ENCODE measurements at places on chromosomes 6 and 20.

DNA sequence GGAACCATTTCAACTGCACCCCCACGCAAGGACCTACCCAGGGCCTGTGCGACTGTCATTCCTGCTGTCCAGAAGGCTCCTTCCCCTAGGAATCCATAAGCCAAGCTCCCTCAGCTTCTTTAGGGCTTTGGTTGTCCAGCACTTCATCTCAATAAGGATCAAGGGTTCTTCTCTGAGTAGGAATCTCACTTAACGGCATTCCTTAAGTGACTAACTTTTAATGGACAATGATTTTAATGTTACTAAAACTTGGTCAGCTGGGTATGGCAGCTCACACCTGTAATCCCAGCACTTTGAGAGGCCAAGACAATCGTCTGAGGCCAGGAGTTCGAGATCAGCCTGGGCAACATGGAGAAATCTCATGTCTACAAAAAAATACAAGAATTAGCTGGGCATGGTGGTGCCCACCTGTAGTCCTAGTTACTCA lies 13.4 kb downstream of the UBE2V1 start:
- DNase-seq, result no peak

DNA sequence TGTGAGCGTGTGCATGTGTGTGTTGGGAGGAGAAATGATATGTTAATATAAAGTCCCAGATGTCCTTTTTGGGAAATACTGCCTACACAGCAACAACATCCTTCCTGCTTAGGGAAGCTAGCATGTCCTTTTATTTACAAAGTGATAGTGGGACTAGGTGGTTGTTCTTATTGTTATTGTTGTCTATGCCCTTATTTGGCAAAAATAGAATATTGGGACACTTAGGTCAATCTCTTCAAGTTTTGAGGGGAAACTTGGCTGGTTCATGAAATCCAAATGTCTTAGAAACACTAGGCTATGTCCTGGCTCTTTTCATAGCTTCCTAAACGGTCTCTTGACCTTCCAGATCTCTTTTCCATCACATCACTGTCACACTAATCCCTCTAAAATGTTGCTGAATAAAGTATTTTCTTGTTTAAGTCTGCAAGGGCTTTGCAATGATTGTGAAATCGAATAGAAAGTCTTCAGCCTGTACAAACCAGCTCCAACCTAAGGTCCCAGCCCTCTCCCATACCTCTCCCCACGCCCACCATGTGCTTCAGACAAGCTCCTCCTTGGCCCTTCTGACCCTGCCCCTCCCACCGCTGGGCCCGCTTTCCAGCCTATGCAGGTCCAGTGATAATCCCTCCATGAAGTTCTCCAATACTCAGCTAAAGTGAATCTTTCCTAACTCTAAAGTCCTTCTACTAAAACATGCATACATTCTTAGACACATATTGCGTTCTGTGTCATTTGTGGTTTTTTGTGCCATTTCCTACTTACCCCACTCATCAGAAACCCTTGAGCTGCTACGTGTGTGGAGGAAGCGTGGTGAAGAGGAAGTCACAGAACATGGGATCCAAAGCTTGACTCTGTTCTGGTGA lies 205.1 kb downstream of the LY86 start:
- DNase-seq, result no peak

DNA sequence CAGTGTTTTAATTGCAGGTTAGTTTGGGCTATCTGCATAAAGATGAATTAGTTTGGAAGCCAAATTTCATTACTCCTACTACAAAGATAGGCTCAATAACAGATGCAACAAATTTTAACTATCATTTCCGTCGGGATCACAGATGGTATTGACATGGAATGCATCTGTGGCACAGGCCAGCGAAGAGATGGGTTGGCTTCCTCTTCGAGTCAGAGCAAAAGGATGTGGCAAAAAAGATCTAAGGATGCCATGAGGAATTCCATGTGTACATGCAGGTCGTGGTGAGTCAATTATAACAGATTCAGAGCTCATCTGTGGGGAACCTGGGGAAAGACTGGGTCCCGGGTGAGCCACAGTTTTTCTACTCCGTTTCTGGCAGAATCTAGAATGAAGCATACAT lies 83.0 kb upstream of the CITED2 start:
- DNase-seq, result no peak

- no peak for DNase-seq
Measured at GRCh38 chr6:30019819-30020218, 41.2 kb upstream of the POLR1H start.

DNA sequence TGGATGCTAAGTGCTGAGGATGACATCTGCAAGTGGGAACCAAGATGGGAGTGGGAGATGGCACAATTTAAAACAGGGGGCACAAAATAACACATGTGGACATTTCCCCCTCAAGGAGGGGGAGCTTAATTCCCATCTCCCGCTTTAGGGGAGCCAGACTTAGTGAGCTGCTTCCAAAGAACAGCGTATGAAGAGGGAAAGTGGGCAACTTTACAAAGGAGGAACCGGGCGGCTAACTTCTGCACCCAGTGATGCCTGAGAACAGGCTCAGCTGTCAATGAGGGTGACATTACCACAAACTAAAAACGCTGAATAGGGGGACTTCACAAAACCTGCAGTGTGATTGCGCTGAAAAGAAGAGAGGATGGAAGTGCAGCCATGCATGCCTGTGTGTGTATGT lies 95.5 kb upstream of the NXT1 start:
- no peak for DNase-seq

- no peak for DNase-seq
Measured at GRCh38 chr6:105606831-105607463, 204.1 kb upstream of the PREP start.

GRCh38 chr6:157681041-157681650 lies 141.9 kb upstream of the SNX9 start:
- DNase-seq, result no peak

- DNase-seq, result no peak
Measured at GRCh38 chr20:54822386-54822785, 347.0 kb downstream of the DOK5 start.

DNA sequence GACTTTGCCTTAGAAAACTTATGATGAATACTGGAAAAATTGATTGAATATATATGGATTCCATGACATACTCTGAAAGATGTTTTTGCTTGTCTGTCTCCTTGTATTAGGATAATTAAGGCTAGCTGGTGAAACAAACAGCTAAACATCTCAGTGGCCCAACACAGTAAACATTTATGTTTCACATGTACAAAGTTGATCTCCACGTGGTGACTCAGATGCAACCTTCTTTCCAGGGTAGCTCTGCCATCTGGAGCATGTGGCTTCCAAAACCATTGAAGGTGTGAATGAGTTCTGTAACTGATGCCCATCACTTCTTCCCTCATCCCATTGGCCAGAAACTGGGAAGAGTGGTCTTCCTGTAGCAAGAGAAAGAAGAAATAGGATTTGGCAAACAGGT lies 196.3 kb downstream of the TSHZ2 start:
- no peak for DNase-seq

DNA sequence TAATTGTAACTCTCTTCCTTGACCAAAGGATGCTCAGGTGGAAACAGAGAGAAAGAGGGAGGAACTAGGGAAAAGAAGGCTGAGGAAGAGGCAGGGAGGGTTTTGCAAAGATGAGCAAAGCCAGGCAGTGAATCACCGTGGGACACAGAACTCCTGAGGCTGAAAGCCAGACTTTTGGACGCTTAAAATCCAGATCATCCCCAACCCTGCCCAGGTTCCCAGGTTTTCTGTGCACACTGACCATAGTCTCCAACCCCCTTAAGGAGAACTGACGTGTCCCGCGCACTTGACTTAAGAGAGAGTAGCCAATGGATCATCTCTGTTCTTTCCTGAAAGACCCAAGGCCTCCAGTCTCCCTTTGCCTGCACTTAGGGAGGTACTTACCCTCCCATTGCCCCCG lies 75.3 kb downstream of the LRFN2 start:
- DNase-seq, result no peak

GRCh38 chr6:144023216-144023615 lies 15.2 kb upstream of the PLAGL1 start:
- no peak for DNase-seq

DNA sequence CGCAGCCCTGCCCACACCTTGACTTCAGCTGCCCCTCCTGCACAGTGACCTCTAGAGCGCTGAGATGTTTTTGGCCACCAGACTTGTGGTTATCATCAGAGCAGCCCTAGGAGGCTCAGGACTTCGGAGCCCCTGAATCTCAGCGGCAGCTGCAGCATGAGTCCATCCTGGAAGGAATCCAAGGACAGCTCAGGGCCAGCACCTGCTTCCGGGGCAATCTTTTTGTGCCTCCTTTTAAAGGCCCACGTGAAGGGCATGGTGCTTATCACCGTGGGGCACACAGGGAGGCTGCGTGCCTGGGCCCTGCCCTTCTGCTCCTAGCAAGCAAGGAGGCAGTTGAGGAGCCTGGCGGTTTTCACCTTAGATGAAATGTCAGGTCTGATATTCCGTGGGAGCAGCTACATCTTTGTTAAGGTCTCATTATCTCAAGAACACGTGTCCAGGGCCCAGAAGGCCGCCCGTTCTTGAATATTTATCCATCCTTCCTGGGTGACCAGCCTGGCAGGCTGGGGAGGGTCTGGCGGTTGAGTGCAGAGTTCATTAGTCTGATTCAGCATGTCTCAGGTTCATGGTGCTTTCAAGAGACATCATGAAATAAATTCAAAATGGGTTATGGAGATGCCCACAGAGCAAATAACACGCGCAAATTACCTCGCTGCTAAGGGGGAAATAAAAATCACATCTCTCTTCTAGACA lies 392.4 kb downstream of the TAF4 start:
- DNase-seq, result no peak

GRCh38 chr6:127851197-127851596 lies 49.7 kb downstream of the THEMIS start:
- DNase-seq, result no peak

GRCh38 chr6:15916581-15916980 lies 212.3 kb upstream of the MYLIP start:
- DNase-seq, result no peak

DNA sequence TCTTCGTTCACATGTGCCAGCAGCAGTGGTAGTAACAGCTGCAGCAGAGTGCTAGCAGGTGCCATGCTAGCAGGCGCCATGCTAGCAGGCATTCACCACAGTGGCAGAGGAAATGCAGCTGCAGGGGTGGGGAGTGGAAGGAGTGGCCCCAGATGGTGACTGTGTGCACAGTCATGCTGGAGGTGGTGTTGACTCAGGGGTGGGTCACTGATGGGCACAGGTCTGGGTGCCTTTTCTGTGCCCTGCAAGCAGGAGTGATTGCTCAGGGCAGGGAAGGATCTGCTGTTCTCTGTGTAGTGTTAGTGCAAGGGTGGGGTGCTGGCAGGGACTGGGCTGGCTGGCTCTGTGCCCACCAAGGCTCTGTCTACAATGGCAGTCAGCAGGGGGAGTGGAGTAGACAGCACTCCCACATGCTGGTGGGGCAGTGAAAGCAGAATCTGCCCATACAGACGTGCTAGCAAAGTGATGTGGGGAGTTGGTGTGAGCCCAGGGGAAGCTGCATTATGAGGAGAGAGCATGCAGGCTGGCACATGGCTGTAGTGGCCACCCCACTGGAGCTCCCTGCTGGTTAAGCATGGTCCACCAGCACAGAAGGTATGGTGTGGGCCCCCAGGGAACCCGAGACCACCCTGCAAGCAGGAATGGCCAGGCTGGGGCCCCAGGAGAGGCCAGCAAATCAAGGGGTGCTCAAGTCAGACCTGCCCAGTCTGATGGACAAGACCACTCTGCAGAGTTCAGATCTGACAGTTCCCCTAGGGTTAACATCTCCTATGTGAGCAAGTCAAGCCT lies 11.4 kb upstream of the TSPYL4 start:
- DNase-seq, result no peak

DNA sequence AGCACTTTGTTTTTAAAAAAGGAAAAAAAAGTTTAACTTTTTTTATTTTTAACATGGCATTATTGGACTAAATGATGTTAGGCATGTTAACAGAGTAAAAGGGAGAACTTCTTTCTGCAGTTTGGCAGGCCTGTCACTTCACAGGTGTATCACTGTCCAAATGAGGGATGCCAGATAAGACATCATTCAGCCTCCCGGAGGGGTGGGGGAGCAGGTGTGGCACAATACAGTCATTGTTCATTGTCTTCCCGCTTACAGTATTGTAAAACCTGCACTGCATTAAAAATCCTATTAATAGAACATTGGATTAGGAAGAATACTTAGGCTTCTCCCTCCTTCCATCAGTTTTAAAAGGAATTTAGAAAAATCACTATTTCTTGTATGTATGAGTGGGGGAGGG lies 80.7 kb downstream of the CARMIL1 start:
- no peak for DNase-seq

- DNase-seq, result no peak
Measured at GRCh38 chr6:116210750-116211425, 43.0 kb downstream of the TSPYL4 start.

- DNase-seq, result no peak
Measured at GRCh38 chr6:115680621-115681020, 380.1 kb downstream of the FRK start.

Measured in SK-N-MC (cell line).